ENCODE measurements at places on chromosomes 2 and 18.

DNA sequence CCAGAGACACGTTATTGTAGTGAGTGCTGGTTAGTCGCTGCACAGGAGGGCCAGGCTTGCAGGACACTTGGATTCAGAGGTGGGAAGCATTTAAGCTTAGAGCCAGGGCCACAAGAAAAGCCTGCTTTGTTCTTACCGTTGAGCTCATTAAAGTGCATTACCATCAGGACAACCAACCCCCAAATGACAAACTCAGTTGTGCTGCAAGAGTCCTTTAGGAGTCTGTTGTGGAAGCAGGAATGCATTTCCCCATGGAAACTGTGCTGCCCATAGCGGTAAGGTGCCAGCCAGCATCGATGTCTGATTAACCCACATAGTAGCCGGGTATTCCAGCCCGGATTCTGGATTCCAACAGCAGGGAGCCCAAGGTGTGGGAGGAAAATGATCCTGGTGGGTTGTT lies 23.4 kb upstream of the REEP1 start:
- DNase-seq = no peak

- DNase-seq = no peak
Observed at GRCh38 chr2:78383576-78383975, 641.9 kb upstream of the REG3G start.

DNA sequence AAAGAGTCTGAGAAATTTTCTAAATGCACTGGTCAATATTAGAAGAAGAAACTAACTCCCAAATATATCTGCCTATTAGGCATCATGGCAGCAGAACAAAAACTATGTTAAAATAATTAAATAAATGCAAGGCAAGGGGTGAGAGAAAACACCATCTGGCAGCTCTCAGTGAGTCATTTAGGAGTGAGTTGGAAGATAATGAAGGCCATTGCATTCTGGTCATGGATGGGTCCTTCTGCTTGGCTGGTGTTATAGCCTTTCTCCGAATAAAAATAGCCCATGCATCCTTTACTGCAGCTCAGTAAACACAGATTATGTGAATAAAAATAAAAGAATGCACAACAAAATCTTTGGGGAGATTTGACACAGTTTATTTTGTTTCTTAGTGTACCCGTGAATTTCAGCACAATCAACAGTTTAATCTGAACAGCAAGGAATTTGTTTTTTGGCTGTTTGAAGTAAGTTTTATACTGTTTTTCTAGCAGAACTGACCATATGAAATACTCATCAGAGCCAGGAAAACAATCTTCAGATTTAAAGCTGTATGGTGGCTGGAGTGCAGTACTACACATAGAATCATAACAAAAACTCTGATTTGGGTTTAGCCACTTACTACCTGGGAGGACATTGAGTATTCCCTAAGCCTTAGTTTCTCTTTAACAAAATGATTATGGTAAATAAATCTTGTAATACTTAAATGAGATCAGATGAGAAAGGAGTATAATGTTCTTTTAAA lies 225.1 kb upstream of the ITGA4 start:
- no peak for DNase-seq

- no peak for DNase-seq
Observed at GRCh38 chr2:173239644-173240043, 115.0 kb upstream of the CDCA7 start.

GRCh38 chr2:105768176-105768575 lies 23.5 kb downstream of the NCK2 start:
- no peak for DNase-seq

DNA sequence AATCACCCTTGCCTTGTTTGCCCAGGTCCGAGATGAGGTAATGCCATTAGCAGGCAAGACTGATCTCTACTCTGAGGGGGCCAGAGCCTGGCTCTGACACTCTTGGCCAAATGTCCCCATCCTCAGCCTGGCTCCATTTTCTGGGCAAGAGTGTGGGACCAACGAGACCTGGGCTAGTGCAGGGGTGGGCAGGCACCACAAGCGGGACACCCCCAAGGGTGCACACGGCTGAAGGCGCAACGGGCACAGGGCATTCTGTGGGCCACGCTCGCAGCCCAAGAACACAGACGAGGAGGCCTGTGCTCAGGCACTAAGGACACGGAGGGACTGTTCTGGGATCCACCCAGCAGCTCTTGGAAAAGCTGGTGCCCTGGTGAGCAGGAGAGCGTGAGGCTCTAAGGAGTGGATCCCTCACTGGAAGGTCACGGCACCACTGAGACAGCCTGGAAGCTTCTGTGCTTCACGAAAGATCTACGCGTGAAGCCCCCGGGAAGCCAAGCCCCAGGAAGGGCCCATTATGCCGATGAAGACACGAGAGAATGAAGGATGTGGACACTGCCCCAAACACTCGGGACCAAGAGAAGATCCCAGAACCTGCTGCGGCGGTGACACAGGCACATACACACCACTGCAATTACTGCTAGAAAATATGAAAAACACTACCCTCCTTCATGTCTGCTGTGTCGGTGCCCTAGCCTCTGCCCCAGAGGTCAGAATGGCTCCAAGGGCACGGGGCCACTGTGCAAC lies 138.2 kb downstream of the HDAC4 start:
- DNase-seq = no peak

DNA sequence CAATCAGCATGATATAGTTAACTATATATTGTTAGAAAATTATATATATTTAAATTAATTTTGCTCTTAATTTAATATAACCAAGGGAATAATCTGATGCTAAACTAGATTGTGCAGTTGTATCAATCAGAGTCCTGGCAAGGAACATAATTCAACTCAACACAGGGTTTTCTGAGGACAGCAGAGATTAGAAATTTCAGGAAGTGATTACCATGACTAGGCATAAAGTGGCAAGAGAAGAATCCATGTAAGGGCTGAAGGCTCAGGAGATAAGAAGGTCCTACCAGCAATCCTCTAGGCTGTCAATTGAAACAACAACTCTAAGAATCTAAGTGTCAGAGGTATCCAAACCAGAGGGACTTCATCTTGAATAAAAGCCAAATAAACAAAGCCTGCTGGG lies 807.8 kb downstream of the DSC3 start:
- no peak for DNase-seq

GRCh38 chr18:24995755-24996154 lies 356.2 kb downstream of the ZNF521 start:
- no peak for DNase-seq

DNA sequence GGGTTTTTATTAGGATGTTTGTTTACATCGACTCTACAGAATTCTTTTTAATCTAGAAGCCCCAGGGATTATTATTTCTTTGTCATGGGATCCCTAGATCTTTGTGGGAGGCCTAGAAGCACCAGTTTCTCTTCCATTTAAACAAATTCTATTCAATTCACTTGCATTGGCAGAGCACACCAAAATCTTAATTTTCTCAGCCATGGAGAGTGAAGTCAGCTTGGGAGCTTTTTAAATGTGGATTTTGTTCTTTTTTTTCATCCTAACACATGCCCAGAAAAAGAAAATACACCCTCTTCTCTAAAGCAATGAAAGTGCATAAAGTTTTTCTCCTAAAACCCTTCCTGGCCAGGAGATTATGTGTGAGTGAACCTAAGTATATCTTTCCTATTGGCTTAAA lies 38.5 kb downstream of the CDCA7 start:
- no peak for DNase-seq
